ENCODE measurements at places on chromosomes 1 and 21.

DNA sequence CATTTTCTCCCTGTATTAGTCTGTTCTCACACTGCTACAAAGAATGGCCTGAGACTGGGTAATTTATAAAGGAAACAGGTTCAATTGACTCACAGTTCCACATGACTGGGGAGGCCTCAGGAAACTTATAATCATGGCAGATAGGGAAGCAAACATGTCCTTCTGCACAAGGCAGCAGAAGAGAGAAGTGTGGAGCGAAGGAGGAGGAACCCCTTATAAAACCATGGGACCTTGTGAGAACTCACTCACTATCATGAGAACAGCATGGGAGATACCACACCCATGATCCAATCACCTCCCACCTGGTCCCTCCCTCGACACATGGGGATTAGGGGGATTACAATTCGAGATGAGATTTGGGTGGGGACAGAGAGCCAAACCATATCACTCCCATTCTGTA lies 35.2 kb upstream of the EEIG2 start:
- no peak for DNase-seq

- DNase-seq: no peak
Measured at GRCh38 chr1:93690921-93691789, 9.5 kb upstream of the BCAR3 start.

DNA sequence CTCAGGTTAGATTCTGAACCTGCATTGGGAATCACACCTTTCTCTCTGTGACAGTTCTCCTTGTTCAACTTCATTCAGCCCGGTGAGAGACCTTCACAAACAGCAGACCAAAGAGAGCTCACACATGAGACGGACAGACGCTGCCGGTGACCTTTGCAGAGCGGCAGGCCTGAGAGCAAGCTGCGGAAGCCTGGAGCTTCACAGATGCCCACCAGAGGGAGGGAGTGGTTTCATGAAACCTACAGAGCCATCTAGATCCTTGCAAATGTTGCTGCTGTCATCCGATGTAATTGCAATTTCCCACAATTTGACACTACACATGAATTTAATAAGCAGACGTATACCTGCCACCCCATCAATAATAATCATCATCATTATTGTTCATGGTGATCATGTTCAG lies 39.4 kb downstream of the GRIK3 start:
- no peak for DNase-seq

GRCh38 chr1:210645582-210646257 lies 317.0 kb downstream of the HHAT start:
- DNase-seq: no peak

- no peak for DNase-seq
Measured at GRCh38 chr1:93804412-93804811, 74.6 kb downstream of the DNTTIP2 start.

DNA sequence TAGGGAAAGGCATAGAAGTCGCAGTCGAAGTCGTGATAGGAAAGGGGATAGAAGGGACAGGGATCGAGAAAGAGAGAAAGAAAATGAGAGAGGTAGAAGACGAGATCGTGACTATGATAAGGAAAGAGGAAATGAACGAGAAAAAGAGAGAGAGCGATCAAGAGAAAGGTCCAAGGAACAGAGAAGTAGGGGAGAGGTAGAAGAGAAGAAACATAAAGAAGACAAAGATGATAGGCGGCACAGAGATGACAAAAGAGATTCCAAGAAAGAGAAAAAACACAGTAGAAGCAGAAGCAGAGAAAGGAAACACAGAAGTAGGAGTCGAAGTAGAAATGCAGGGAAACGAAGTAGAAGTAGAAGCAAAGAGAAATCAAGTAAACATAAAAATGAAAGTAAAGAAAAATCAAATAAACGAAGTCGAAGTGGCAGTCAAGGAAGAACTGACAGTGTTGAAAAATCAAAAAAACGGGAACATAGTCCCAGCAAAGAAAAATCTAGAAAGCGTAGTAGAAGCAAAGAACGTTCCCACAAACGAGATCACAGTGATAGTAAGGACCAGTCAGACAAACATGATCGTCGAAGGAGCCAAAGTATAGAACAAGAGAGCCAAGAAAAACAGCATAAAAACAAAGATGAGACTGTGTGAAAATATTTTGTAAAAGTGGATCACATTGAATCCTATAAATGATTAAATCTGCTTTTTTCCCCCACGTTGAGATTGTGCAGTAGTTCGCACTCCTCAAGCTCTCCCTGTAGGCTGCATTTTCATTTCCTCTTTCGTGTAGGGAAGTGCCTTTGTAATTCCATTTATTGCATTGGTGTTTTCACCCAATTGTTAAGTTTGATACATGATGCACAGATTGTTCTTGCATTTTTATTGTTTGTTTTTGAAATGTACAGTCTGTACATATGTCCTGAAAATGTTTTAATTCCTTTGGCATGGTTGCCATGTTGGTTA lies 7.5 kb downstream of the PRPF38B start:
- no peak for DNase-seq

- DNase-seq: no peak
Measured at GRCh38 chr1:167705250-167705649, 16.5 kb upstream of the MPZL1 start.

DNA sequence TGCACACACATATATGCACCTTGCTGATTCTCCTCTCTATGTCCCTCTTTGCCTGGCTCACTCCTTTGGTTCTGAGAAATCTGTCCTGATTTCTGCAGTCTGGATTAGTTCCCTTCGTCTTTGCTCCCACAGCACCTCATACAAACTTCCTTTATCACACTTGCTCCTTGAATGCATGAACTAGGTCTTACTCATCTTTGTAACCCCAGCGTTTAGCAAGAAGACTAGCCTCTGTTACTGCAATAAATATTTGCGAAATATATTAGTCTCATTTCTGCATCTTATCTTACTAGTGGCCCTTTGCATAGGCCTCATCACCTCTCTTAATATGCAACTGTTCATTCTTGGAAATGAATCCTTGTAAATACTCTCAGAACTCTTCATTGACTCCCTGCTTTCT lies 11.4 kb downstream of the SMYD2 start:
- DNase-seq: no peak

DNA sequence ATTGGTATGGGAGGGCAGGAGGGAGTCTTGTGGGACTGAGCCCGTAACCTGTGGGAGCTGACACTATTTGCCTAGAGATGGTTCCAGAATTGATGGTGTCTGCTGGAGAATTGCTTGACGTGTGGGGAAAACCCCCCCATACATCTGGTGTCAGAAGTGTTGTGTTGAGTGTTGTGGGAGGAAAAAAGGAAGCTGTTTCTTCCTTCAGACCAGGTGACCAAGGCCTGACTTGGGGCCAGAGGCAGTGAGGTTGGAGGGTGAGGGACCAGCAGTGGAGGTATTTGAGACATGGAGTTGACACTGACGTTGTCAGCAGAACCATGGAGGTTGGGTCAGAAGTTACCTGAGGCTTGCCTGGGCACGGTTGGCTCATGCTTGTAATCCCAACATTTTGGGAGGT lies 8.3 kb downstream of the SHISAL2A start:
- no peak for DNase-seq

GRCh38 chr1:32797456-32797855 lies 19.7 kb downstream of the YARS1 start:
- no peak for DNase-seq

DNA sequence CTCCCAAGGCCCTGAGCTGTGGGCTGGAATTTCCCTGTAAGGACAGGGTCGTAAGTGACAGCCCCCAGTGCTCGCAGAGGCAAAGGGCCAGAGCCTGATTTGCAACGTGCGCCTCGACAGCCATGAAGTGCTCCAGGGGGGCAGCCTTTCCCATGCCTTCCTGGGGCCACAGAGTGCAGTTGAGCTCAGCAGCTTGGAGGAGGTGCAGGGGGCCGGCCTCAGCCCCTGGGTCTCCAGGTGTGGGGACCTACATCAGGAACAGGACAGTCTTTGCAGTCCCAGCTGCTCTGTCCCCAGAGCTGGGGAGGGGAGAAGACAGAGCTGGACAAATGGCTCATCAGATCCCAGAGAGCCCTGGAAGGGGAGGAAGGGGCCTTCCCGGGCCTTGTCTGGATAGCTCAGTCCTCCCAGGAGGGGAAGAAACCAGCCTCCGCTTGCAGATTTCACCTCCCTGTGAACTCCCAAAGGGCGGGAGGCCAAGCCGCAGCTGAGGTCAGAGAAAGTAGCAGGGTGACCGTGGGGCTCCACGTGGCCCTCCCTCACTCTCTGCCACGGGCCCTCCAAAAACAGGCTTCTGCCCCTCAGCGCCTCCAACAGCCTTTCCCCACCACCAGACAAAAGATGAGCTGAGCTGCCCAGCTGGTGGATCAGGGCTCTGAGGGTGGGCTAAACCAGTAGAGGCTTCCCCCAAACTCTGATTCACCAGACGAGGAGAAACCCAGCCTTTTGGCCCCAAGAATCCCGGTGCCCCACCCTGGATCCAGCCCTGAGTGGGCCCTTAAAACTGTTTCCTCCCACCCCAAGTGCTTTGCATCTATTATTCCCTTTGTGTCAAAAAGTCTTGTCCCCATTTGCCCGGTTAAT lies 76.5 kb downstream of the DHRS3 start:
- DNase-seq: no peak

GRCh38 chr1:223486932-223487886 lies 94.0 kb downstream of the CCDC185 start:
- DNase-seq: no peak

GRCh38 chr21:41953249-41953830 lies 478 bp downstream of the C2CD2 start:
- no peak for DNase-seq

DNA sequence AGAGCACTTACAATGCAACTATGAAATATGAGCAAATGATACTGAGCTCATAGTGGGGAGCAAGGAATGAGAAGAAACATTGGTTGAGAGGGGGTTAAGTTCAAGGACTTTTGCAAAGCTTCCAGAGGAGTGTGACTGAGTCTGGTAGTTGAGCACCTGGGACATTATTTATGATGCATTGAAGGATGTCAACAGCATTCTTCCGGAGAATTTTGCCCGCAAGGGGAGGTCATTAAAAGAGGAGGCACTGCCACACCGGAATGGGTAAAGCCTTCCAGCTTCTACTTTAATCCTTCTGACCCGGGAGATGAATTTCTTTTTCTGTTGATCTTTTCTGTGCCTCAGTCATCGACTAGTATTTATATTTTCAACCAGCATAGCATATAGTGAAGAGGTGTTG lies 208.4 kb upstream of the CAMK1G start:
- DNase-seq: no peak

DNA sequence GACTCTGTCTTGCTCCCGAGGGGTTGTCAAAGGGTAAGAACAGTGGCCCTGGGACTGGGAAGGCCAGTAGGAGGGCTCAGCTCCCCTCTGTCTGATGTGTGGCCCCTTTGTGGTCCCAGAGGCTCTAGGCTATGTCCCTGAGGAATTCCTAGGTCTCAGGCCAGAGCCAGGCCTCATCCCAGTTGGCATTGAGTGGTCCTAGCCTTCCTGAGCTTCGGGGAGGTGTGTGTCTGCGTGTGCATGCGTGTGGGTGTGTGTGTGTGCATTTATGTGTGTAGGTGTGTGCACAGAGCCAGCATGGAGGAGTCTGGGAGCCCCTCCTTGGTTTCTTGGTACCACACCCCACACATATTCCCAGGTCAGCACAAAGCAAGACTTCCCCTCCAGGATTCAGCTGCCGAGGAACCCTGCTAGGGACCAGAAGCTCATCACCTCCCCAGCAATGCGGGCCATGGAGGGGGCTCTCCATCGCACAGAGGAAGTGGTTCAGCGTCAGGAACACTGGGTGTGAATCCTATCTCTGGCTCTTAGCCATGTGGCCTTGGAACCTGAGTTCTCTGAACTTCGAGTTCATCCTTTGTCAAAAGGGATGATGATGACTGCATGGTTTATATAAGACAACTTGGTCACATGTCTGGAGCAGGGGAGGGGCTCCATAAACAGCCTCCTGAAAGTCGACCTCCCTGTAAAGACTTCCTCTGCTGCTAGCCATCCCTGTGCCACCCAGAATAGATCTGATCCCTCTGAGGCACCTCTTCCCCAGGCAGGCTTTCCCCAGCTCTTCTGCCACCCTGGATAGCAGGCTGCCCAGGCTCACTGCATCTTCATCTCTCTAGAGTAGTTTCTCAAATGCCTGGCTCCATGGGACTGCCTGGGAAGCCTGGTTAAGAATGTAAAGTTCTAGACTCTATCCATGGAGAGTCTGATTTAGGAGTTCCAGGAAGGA lies 8.3 kb upstream of the EPS8L3 start:
- DNase-seq: no peak
